ENCODE measurements at places on chromosomes 7 and 10.

DNA sequence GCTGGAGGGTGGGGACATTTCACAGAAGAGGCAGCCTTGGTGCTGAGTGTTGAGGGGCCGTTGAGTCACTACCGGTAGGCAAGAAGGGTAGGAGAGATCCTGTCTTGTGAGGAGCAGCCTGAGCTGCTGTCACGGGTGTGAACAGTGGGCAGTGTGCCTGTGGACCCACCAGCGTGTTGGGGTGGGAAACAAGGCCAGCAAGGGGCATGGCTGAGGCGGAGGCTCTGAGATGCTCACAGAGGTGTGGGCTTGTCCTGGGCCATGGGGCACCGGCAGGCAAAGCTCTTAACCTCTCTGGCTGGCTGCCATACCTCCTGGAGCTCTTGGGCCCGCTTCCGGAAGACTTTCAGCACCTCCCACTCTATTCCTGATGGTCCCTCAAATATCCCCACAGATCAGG, 33.6 kb upstream of the SMARCD3 start:
- DNase-seq, result no peak

DNA sequence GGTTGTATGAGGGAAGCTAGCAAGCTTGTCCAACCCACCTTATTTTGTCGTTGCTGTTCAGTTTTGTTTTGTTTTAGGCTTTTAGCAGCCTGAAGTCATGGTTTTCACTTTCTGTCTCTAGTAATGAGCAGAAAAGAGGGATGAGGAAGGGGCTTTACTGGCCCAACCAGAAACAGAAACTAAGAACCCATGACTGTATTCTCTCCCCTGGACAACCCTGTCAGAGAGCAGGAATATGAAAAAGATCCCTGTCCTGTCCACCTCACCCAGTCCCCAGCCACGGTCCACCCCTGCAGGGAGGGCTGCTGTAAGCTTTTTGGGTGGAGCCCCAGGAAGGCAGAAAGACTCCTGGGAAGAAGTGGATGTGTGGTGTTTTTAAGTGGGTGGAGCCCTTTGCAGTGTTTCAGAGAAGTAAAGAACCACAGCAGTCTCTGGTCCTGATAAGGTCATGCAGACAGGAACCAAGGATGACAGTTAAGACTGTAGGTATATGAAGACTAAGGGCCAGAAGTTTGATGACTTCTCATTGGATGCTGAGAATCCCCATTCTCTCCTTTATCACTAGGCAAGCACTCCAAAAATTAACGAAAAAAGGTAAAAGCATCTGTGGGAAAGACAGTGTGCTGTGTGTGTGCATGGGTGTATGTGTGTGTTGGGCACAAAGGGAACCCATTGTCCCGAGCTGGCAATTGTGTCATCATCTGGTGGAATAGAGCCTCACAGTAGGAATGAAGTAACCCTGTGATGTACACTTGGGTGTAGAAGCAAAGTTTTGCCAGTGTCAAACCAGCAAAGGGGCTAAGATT, 13.8 kb downstream of the MRPL32 start:
- DNase-seq, result no peak

- no peak for DNase-seq
Observed at GRCh38 chr7:142152076-142152475, 40.6 kb downstream of the MGAM2 start.

GRCh38 chr10:123318516-123318915, 164.3 kb downstream of the BUB3 start:
- DNase-seq, result no peak

GRCh38 chr7:158827411-158828132, 1.7 kb downstream of the ESYT2 start:
- no peak for DNase-seq

DNA sequence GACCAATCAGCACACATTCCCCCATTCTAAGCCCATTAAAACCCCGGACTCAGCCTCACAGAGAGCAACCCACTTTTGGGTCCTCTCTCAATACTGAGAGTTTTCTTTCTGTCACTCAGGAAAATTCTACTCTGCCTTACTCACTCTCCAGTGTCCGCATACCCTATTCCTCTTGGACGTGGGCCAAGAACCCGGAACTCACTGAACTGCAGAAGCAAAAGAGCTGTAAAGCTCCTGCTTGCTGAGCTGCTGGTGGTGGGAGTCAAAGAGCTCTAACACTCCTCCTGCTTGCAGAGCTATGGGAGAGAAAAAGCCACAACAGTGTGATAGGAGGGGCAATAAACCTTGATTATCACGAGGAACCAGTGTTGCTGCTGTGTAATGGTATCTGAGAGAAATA, 386.9 kb downstream of the POM121L12 start:
- DNase-seq, result no peak

- no peak for DNase-seq
Observed at GRCh38 chr10:45249978-45250693, 65.3 kb downstream of the OR13A1 start.

DNA sequence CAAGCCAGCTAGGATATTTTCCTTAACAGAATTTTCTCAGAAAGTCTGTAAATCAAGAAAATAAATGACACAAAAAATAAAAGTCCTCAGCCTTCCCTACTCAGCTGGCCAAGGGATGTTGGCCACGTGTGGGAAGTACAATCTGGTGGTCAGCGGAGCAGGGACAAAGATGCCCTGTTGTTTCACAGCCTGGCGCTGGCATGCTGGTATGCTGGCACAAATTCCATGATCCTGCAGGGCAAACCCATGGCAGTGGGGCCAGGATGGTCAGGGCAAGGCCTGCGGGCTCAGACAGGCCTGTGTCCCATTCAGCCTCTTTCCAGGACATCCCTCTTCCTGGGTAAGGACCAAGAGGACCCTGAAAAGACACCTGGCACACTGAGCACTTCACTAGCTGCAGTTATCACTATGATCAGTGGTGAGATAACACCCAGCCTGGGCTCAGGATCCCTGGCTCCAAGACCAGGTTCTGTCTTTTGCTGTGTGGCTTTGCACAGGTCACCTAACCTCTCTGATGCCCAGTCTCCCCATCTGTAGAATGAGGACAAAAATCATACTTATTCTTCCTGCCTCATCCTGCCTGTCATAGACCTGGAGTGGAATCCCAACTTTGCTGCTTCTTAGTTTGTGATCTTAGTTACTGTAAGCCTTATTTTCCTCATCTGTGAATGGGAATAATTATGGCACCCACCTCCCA, 10.8 kb upstream of the HSPA12A start:
- DNase-seq, result no peak

DNA sequence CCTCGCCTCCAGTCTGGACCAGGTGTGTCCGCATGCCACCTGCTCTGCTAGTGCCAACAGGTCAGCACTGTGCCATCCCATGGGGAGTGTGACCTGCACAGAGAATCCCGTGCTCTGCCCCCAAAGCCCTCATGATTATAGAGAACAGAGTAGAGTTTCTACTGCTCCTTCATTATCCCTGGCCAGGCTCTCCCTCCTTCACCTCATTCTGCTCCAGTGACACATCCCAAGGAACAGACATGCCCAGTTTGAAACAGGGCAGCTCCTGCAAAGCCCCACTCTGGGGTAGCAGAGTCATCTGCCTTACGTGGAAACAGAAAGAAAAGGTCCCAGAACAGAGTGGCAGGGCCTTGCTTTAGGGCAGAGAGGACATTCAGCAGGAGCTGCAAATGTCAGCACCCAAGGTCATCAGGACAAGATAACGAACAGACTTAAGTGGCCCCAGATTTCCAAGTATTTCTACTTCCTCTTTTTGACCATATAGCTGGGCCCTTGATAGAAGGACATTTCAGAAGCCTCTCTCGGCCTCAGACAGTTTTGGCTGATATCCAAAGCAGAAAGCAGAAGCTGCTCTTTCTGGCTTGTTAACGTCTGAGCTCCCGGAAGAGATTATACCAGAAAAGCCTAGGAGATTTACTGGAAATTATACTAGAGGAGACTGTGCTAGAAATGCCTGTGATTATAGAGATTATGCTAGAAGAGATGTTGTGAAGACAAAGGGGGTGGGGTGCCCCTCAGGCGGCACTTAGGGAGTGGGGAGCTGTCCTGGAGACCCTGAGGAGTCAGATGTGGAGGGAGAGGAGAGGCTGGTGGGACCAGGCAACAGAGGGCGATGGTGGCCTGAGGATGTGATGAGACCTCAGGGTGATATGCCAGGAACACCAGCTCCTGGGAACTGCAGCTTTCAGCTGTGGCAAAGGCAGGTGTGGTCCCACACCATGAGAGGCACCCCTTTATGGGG, 12.6 kb downstream of the TMEM176B start:
- no peak for DNase-seq

GRCh38 chr10:50398381-50398780, 147.1 kb upstream of the ASAH2 start:
- no peak for DNase-seq

DNA sequence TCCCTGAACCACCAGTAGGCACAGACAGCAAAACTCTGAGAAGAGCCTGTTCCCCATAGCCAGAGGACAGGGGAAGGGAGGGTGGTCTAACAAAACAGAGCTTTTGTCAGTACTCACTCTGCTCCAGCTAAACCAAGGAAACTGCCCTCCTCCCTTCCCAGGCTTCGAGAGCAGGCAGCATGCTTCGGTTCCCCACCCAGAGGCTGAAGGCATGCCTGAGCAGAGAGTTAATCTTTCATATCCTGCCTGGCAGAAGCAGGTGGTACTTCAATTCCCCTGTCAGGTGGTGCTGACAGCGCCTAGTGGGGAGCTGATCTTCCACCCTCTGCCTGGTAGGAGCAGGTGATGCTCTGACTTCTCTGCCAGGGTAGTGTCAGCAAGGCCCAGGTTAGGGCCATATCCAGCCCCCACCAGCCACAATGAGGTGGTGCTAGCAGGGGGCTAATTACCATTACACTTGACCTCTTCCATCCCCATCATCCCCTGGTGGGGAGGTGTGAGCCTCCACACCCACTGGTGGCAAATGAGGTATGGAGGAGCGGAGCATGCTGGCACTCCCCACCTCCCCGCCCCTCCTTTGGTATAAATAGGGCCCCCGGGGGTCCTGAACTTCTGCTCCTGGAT, 35.1 kb downstream of the SDK1 start:
- no peak for DNase-seq

DNA sequence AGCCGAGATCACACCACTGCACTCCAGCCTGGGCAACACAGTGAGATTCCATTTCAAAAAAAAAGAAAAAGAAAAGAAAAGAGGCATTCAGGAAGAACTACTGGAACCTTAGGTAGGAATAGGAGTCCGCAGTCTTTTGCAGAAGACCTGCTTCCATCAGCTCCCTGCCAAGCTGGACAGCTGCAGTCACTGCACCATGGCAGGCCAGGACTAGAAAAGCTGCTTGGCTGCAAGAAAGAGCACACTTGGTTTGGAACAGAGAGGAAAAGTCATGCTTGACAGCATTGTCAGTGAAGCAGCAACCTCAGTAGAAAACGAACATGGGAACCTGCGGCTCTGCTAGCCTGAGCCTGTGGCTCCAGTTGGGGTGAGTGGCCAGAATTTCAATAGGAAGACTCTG, 104.3 kb downstream of the MARCHF5 start:
- DNase-seq, result no peak

DNA sequence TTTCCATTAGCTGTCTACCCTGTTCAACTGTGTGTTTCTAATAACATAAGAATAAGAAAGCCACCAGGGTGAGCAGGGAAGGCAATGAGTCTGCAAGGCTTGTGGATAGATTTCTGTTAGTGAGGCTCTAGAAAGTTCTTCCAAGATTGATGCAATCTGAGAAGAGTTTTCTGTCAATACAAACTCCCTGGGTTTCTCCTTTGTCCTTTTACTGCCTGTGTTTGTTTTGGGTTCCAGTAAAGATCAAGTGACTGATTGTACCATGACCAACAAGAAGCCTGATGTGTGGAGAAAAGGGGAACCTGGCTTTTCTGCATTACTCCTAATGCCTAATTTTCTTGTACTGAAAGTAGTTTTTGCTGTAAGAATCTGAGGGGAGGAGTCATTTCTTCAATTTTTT, 139.9 kb downstream of the CFTR start:
- no peak for DNase-seq

DNA sequence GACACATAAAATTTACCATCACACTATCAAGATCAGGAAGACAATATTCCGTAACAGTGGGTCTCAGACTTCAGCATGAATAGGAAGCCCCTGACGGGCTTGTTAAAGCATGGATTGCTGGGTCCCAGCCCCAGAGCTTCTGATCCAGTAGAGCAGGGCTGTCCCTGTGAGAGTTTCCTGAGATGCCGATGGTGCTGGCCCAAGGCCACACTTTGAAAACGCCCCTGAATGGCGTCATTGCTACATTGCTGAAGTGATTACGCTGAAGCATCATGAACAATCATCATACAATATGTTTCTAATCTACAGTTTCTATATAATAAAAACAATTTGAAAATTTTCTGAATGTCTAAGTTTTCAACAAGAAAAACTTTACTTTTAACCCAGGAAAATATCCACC, 38.0 kb upstream of the TMEM72 start:
- no peak for DNase-seq

DNA sequence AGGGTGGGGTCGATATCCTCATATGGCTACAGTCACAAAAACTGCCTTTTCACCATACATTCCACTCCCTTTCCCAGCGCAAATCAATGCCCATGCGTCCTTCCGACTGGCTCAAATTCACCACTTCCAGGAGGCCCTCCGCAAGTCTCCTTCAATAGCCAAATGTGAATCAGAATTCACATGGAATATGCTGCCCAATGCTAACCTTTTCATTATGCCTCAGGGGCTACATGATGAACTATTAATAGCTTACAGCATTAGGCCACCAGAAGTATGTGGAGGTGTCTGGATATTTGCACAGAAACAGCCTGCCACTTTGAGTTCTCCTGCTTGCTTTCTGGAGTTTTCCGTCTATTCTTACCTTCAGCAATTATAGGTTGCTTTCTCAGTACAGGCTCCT, 27.7 kb downstream of the RGS10 start:
- DNase-seq, result no peak

- DNase-seq, result peak; percentile 33
Observed at GRCh38 chr10:28503114-28503513, 29.8 kb upstream of the WAC start.

DNA sequence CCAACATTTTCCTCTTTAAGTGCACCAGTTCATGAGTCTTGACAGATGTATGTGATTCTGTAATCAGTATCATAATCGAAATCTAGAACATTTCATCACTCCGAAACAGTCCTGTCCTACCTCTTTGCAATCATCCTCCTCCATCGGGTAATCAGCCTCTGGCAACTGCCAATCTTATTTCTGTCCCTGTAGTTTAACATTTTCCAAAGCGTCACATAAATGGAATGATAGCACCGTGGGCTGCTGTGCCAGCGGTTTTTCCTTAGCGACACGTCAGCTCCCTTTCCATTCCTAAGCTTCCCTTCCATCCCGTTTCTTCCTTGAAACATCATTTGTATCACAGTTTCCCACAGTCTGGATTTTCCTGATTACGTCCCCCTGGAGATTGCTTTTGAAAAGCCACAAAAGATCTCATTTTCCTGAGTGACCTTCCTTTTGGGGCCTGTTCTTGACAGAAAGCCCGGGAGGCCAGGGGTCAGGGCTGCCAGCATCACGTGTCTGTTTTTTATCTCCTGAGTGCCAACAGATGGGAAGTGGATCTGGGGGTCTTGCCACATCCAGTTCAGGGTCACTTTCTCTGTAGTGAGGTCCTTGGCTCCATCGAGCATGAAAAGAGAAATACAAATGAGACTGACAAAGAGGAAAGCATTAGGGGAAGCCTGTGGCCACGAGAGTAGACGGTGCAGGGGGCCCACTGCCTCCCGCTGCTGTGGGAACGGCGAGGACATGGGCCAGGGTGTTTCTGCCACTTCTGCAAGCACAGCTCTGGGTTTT, 31.6 kb downstream of the TMEM120A start:
- DNase-seq, result peak; percentile 71

GRCh38 chr7:114530057-114530611, 115.5 kb downstream of the FOXP2 start:
- DNase-seq, result no peak

- no peak for DNase-seq
Observed at GRCh38 chr7:103346396-103346795, 1.0 kb upstream of the PSMC2 start.

All from heart left ventricle (tissue), 16 donors.